ENCODE measurements at places on chromosomes 4 and X.
A peak's percentile ranks its signal among the peaks of the same experiment; 100 is the strongest.

- DNase-seq = no peak
These were observed 27.5 kb downstream of the GPR143 start for GRCh38 chrX:9738151-9738550.

DNA sequence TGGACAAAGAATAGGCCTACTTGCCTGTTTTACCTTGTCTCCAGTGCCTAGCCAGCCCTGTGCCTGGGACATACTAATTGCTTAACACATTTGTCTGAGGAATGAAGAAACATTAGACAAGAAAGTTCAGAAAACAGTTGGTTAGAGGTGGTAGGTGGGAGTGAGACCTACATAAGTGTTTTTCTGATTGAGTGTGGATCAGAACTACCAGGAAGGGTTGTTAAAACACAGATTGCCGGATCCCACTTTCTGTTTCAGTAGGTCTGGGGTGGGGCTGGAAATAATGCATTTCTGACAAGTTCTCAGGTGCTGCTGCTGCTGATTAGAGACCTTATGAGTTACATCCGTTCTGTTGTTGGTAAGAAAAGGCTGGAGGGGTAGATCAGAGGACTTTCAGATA is 5.7 kb upstream of the JADE1 start:
- DNase-seq = peak; percentile 32

- DNase-seq = no peak
These were observed 336.6 kb downstream of the SLITRK2 start for GRCh38 chrX:146154191-146154590.

DNA sequence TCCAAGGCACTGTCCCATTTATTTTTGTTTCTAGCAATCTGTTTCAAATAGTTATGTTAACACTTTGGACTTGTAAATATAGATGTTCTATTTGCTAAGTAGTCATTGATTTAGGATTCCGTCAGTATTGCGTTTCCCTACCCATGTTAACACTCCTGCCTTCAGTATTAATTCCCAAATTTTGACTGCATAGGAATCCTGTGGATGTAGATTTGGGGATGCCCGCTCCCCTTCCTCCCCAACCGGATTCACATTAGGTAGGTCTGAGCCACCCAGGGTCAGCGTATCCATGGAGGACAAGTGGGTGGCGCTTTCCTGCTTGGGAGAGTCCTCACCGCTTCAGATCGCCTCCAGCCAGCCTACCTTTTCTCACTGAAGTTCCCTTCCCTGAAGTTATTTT is 1.1 kb upstream of the SORBS2 start:
- DNase-seq = no peak

GRCh38 chr4:19832411-19832810 is 419.3 kb upstream of the SLIT2 start:
- no peak for DNase-seq

DNA sequence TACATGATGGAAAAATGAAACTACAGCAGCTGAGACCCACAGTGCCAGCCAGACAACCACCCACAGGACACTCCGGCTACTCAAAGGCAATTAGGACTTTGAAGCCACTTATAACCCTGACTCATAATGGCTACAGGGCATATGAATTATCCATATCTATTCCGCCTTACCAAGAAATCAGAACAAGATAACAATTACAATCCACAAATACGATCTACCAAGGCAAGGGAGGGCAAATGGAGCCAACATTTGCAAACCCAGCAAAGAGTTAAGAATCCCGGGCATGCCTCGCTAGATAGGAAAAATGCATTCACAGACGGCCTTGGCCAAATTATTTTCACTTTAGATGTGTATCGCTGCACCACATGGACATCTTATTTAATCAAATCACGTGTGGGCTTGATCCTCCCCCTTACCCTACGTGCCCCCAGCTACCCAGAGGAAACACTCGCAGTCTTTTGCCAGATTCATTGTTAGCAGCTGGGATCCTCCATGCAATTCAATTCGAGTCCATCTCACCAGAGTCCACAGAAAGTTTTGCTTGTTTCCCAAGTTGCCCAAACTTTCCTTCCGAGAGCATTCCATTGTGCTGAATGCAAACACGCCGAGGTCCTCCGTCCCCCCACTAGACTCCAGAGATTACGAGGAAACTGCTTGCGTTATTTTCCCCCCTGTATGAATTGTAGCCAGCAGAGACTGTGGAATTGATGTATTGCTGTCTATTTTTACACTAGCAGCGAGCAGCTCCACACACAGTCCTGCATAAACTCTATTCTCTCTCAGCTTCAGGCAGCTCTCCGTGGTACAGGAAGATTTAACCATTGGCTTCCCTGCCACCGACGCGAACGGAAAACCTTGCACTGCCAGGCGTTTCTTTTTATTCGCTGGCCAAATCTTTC is 1.2 kb downstream of the PPARGC1A start:
- no peak for DNase-seq

- peak; percentile 20 for DNase-seq
These were observed 65.1 kb downstream of the PPP3CA start for GRCh38 chr4:101282076-101282844.

GRCh38 chrX:18129690-18130089 is 91.0 kb downstream of the BEND2 start:
- no peak for DNase-seq

- DNase-seq = no peak
These were observed 104.3 kb upstream of the IL13RA1 start for GRCh38 chrX:118623062-118623461.

DNA sequence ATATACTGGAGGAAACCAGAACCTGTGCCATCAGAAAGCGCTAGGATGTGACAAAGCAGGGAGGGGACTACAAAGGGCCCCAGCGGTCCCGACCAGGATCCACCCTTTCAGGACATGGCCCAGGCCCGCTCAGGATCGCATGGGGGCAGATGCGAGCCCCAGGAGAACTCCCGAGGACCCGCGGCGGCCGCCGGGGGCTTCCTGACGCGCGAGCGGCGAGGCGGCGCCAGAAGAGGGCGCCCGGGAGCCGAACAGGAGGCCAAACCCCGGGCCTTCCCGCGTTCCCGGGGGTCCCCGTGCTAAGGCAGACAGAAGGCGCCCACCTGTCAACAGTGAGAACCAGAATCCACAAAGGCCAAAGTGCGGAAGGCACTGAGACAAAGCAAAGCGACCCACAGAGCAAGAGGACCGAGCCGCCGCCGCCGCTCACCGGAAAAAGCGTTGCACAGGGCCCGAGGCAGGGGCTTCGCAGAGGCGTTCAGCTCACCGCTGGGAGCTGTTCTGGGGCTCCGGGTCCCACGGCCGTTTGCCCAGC is 7.3 kb upstream of the OPN1LW start:
- DNase-seq = peak; percentile 39

- DNase-seq = no peak
These were observed 130.1 kb downstream of the PDE5A start for GRCh38 chr4:119498527-119498926.

GRCh38 chr4:155954118-155954685 is 536 bp upstream of the CTSO start:
- no peak for DNase-seq

- DNase-seq = no peak
These were observed 116.4 kb downstream of the ANAPC4 start for GRCh38 chr4:25493466-25493865.

DNA sequence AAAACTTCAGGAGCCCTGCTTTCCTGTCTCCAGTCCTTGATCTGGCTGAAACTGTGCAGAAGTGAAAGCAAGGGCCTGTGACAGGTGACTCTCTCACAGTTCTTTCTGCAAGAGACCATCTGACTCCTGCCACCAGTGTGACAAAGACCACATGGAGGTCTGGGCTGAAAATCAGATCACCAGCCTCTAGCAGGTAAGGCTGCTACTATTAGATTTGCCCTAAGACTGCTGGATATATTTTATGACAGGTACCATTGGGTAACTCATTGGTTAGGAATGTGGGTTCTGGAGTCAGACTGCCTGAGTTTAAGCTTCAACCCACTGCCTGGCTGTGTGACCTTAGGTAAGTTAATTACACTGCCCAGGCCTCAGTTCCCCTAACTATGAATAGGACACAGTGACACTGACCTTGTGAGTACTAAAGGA is 163.3 kb upstream of the SLC7A11 start:
- no peak for DNase-seq

GRCh38 chrX:2960861-2961515 is 31.8 kb upstream of the ARSD start:
- no peak for DNase-seq

DNA sequence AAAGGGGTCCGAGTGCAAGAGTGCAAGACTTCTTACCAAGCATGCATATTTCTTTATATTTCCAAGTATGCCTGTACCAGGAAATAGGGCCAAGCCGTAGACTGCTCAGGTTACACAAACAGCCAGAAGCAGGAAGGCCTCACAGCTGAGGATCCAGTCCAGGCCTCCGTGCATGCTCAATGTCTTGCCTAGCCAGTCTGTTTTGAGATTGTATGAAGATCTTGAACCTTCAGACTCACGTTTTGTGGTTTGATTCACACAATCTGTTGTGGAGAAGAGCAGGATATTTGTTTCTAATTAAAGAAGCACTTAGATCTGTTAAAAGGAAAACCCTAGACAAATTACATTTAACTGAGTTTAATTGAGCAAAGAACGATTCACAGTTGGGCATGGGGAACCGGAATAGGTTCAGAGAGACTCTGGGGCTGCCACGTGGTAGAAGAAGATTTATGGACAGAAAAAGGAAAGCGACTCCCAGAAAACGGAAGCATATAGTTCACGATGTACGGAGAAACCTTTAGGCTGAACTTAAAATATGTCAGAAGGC is 1.2 kb downstream of the MGST2 start:
- no peak for DNase-seq

DNA sequence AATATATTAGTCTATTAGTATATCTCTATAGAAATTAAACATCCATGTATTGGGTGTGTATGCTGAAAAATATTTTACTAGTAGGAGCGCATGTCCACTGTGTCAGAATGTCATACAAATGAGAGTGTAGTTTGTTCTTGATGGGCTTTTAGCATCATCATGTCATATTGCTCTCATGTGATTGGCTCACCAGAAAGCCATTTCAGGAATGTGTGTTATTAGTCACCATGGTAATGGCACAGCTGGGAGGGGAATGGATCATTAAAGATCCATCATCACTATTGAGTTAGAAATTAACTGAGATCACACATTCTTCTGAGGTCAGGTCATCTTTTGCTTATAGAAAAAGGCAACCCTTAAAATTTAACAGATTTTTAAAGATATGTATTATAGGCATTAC is 77.3 kb downstream of the PHEX start:
- DNase-seq = no peak

DNA sequence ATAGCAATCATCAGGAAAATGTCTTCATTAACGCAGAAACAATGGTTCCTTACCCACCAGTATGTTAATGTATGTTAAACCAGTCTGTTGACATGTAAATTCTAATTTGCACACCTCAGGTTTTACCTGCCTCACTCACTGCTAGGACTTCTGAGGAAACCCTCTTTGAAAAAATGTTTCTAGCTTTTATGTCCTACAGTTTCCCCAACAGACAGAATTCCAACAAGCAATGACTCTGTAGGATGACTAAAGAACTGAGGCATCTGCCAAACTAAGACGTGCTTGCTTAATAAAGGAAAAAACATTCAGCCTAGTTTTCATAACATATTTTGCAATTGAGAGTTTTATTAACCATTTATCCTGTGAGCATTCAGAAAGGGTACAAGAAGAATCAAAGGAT is 20.6 kb upstream of the SOX3 start:
- DNase-seq = no peak

DNA sequence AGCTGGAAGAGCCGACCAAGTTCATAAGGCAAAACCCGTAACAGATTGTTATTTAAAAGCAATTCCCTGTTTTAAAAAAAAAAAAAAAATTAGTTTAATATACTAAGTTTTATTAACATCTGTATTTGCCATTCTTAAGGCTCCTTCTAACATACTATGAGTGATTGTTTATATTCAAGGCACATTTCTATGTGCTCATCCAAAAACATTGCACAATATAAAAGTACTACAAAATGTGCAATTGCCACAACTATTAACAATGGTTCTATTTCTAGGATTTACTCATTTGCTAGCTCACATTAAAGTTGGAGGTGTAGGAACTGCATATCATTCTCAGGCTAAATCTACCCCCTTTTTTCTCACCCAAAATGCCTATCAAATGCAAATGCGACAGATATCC is 46.1 kb downstream of the CNOT6L start:
- DNase-seq = no peak

- no peak for DNase-seq
These were observed 7.2 kb downstream of the ZNF630 start for GRCh38 chrX:48064261-48064660.

DNA sequence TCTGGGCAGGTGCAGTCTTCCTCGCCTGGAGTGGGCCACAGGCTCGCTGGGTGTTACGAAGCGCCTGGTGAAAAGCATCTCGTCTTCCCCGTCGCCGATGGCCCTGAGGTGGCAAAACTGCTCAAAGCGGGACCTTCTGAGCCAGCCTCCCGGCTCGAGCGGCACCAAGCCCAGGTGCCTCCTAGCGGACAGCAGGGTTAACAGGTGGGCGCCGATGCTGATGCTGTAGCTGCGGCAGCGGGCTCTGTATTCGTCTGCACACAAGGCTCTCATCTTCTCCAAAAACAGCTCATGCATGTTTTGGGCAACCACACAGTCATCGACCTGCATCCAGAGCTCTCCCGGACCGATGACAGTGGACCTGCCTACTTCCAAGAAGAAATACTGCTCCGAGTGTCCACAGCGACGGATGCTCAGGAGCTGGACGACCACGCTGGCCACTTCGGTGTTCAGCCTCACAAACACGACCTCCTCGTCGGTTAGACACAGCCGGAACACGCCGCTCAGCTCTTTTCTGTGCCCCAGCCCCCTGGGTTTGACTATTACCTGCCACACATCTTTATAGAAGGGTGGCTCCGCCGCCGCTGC is 1.2 kb downstream of the IRS4 start:
- no peak for DNase-seq

DNA sequence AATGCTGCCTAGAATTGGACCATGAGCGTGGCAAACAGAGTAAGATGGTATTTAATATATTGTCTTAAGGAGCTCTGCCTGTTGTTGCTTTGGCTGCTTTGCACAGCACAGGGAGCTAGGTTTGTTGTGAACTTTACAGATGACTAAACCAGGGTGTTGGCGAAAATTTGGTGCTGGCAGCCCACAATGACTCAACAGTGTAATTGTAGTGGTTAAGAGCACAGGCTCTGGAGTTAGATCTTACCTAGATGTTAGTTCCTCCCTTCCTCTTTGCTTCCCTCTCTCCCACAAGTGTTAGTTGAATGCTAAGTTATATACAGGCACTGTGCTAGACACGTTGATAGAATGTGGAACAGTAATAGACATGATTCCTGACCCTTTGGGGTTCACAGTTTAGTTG is 128.9 kb upstream of the TRPC5 start:
- DNase-seq = no peak

- no peak for DNase-seq
These were observed 13.3 kb upstream of the IL3RA start for GRCh38 chrX:1323315-1323714.

DNA sequence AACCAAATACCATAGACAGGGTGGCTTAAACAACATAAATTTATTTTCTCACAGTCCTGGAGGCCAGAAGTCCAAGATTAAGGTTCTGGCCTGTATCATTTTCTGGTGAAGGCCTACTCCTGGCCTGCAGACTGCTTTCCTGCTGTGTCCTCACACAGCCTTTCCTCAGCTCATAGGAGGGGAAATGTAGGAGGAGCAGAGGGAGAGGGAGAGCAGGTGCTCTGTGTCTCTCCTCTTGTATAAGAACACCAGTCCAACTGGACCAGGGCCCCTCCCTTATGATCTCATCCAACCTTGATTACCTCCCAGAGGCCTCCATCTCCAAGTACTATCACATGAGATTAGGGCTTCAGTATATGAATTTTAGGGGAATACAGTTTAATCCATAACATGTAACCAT is 34.3 kb downstream of the RAPGEF2 start:
- no peak for DNase-seq
